ENCODE measurements at places on chromosomes 7 and 10.

DNA sequence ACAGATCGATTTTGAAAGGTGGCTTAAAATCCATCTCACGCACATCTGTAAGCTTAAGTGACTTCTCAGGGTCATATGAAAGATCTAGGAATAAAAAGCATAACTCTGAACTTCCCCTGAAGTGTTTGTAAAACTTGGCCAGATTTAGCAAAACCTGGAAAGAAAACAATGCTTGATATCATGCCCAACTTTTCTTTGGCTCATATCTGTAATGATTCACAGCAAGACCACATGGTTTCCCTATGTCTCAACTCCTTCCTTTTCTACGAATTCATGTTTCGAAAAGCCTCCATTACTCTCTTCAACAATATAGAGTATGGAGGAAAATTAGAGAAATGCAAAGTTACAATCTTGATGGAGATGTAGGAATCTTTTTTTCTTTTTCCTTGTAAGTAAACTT lies 20.1 kb upstream of the CABCOCO1 start:
- DNase-seq = no peak

DNA sequence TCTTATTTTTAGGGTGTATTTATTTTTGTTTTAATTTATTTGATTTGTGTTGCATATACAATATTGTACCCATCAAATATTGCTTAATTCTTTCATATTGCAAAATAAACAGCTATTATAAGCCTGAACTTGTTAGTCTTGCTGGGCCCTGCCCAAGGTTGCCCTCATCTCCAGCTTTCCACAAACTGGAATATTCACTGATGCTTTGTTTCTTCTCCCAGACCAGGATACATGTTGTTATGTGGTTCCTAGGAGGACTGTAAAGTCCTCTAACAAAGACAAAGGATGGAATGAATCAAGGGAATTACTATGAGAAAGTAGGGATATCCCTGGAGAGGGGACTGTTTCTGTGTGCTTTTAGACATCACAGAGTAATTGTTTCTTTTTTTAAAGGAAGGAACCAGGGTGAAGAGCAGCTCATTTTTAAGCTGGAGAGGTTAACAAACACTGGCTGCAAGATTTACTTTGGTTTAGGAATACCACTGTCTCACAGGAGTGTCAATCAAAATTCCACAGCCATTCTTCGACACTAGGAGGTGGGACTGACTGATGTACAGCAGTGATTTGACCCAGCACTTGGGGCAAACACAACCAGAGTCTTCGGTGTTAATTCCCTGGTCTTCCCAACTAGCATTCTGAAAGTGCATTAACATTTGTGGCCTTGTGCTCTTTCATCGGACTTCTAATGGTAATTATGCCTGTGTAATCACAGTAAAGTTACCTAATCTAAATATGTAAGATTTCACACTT lies 14.8 kb upstream of the CD36 start:
- no peak for DNase-seq

DNA sequence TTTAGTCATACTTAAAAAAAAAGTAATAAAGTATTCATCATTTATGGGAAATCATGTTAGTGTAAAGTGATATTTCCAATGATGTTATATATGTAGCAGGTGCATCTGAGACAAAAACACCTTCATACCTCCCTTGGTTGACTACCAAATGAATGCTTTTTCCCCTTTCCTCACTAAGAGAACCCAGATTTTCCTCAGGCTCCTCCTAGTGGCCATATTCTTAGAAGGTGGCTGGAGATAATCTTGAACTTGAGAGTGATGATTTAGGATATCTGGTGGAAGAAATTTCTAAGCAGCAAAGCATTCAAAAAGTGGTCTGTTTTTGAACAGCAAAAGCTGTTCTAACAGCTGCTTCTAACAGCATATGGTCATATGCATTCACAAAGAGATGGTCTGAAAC lies 16.8 kb upstream of the DNAH11 start:
- DNase-seq = no peak

DNA sequence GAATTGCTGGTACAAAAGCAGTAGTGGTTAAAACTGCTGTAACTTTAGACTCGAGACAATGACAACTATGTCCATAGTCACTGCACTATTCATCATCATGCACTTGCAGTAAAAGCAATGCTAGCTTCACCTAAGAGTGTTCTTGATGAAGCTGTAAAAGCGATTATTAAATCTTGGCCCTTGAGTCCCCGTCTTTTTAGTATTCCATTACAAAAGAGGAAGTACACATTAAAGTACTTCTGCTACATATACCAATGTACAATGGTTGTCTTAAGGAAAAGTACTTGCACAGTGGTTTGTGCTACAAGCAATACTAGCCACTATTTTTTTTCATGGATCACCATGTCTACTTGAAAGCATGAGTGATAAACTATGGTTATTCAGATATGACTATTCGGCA lies 78.3 kb downstream of the ATAD1 start:
- DNase-seq = no peak

GRCh38 chr7:22787951-22788350 lies 34.7 kb downstream of the TOMM7 start:
- DNase-seq = no peak

GRCh38 chr7:1068619-1069018 lies 19.3 kb upstream of the GPER1 start:
- no peak for DNase-seq

- no peak for DNase-seq
These were observed 1456.1 kb downstream of the GATA3 start for GRCh38 chr10:9510626-9511025.

GRCh38 chr10:127990846-127991542 lies 84.1 kb downstream of the PTPRE start:
- DNase-seq = no peak

GRCh38 chr7:66571568-66571967 lies 57.1 kb upstream of the KCTD7 start:
- no peak for DNase-seq

- DNase-seq = no peak
These were observed 67.9 kb downstream of the RNLS start for GRCh38 chr10:88515235-88515634.

DNA sequence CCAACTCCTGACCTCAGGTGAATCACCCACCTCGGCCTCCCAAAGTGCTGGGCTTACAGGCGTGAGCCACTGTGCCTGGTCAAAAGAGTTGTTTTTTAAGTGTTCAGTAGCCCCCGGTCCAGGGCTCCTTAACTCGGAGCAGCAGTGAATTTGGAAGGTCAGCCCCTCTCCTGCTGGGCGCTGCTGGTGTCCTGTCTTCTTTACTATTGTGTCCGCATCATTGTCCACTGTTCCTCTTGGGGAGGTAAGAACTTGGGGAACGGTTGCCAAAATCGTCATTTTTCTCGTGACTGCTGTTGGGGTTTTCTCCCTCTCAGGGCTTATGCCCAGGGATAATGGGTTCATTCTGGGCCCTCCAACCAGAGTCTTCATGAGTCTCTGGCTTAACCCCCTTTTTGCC lies 46.7 kb downstream of the CAMK1D start:
- DNase-seq = no peak

DNA sequence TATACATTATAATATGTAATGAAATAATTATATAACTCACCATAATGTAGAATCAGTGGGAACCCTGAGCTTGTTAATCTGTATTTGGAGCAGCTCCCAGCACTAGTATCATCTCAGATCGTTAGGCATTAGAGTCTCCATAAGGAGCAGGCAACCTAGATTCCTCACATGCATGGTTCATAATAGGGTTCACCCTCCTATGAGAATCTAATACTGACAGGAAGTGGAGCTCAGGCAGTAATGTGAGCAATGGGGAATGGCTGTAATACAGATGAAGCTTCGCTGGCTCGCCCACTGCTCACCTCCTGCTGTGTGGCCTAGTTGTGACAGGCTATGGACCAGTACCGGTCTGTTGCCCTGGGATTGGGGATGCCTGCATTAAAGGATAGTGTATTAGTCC lies 49.5 kb downstream of the RSBN1L start:
- DNase-seq = no peak

DNA sequence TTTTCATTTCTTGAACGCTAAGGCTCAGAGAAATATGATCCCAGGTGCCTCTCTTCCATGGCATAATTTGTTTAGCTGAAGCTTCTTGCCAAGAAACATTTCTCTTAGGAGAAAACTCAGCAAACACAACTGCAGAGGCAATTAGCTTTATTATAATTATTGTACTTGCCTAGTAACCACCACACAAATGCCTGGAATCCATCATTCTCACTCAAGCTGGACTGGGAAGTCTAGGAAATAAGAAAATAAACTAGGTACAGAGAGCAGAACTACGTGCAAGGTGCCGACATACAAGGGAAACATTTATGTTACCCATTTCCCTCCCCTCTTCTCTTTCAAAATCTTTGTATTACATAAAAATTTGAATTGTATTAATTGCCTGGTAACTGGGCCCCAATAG lies 15.1 kb downstream of the SLC35B4 start:
- DNase-seq = peak; percentile 16

DNA sequence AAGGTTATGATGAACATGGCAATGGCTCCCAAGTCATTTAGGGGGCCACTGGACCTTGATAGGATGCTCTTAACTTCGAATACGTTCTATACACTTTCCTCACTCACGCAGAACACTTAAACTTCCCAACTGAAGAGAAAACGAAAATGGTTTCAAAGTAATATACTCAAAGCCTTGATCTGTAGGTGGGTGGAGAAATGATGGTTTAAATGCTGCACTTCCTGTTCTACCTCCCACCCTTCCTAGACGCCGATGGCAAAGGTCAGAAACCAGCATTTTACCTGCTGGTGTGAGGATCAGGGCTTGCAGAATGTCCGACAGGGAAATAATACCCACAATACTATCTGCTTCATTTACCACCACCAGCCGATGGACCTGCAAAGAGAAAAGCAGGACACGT lies 40.5 kb upstream of the RHEB start:
- no peak for DNase-seq

DNA sequence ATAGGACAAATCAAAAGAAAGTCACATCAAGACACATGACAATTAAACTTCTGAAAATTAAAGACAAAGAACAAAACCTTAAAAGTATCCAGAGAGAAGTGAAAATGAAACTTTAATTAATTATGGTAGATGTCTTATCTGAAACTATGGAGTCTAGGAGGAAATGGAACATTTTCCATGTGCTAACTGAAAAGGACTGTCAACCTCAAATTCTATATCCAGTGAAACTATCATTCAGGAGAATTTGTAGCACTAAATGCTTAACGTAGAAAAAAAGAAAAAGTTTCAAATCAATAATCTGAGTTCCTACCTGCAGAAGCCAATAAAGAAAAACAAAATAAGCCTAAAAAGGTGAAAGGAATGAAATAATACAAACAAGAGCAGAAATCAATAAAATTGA lies 33.1 kb upstream of the C10orf71 start:
- no peak for DNase-seq

- DNase-seq = no peak
These were observed 114.6 kb downstream of the PRPF18 start for GRCh38 chr10:13701157-13701919.

- peak; percentile 40 for DNase-seq
These were observed 274.9 kb upstream of the GALNT17 start for GRCh38 chr7:70856901-70857630.

DNA sequence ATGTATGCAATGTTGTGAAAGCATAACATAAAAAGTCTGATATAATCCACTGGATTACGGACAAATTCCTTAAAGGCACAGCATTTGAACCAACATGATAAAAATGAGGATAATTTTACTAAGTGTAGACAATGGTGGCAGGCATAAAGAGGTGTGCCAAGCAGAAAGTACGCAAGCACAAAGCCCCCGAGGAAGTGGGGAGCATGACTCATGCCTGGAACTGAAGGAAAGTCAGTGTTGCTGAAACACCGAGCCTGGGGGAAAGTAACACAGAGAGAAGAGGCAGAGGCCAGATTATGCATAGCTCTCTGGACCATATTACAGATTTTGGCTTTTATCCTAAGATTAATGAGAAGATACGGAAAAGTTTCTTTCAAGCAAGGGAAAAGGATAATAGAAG lies 490.0 kb upstream of the PHF14 start:
- DNase-seq = no peak

DNA sequence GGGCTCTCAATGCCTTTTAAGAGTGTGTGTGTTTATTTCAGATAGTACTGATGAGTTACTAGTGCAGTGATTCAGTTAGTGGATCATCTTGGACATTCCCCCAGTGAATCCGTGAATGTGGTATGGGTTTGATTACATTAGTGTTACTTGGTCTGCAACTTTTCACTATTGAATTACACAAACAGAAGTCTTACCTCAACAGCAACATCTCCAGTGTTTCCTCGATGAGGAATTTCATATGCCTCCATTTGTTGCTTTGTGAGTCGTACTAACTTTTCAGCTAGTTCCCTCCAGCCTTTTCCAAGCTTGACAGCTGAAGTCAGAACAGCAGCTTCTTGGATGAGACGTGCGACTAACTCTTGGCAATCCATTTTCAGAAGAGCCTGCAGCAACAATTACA lies 63.2 kb downstream of the MACC1 start:
- DNase-seq = no peak

GRCh38 chr7:117836-118614 lies 74.3 kb upstream of the FAM20C start:
- DNase-seq = no peak

- no peak for DNase-seq
These were observed 39.1 kb downstream of the PDE1C start for GRCh38 chr7:32030904-32031692.

GRCh38 chr7:5677538-5678294 lies 103.7 kb downstream of the RNF216 start:
- peak; percentile 41 for DNase-seq

DNA sequence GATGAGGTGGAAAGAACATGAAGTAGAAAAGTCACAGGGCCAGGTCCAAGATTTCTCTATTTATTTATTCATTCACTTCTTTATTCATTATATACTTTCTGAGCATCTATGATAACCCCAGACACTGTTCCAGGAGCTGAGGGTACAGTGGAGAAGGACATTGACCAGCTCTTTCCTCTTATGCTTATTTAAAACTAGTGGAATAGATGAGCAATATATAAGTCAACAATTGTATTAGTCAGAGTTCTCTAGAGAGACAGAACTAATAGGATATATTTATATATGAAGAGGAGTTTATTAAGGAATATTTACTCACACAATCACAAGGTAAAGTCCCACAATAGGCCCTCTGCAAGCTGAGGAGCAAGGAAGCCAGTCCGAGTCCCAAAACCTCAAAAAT lies 15.0 kb upstream of the GPR37 start:
- no peak for DNase-seq

- DNase-seq = no peak
These were observed 88.3 kb upstream of the PDGFA start for GRCh38 chr7:607938-608337.

- no peak for DNase-seq
These were observed at the start of gene PAOX for GRCh38 chr10:133379152-133379800. TSS of gene PAOX (plus strand) at chr10:133379262. CDS start at chr10:133379317, 55 bp downstream.
